ENCODE measurements at places on chromosomes 12 and 14.

- no peak for DNase-seq
These were observed 16.4 kb upstream of the TC2N start for GRCh38 chr14:91883753-91884152.

DNA sequence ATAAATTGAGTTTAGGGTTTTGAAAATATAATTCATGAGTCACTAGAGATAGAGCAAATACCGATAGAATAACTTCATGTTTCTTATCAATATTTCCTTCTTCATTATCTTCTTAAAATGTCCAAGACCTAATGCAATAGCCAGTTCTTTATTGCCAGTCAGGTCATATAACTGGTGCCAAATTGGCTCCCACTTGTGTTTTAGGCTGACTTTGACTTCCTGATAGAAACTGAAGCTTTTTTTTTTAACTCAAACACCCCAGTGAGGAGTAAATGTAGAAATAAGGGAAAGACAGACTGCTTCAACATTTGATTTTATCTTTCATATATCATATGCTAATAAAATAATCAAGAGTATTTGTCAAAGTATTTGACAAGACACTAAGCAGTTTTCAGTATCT is 80.7 kb downstream of the ARMH4 start:
- no peak for DNase-seq

DNA sequence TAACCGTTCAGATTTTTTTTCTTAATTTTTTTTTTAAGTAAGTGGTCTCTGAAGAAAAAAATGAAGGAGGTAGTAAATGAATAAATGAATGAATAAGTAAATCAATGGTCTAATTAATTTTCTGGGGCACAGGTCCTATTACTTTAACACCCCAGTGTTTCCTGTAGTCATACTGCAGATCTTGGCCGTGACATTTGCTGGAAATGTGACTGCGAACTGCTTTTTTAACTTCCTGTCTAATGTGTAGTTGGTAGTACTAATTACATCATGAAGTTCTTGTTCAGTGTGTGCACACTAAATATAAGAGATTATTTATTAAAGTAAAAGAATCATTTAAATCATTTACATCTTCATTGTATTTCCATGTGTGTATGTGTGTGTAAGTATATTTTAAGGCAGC is 45.4 kb downstream of the AEBP2 start:
- no peak for DNase-seq

- no peak for DNase-seq
These were observed 113.7 kb downstream of the LMO3 start for GRCh38 chr12:16492240-16492639.

DNA sequence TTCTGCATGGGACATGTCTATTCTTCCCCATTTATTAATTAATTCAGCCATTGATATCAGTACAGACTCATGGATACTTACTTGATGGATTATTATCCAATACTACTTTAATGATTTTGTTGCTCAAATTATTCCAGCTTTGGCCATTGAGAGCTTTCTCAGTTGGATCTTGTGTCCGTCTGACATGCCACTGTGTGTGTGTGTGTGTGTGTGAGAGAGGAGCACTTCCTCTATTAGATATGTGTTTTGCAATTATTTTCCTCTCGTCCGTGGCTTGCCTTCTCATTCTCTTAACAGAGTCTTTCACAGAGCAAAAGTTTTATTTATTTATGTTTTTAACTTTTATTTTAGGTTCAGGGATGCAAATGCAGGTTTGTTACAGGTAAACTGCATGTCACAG is 194.2 kb downstream of the ADGRD1 start:
- no peak for DNase-seq

Measured in C1 segment of cervical spinal cord (tissue), 14 donors.